Stimulated activated CD8-positive, alpha-beta memory T cell treated with anti-CD3 and anti-CD28 coated beads, Interleukin-7, amount 100 ng/mL, for 24 hours (primary cell): ENCODE measurements at places on chromosomes 12 and 14.

GRCh38 chr14:31278883-31279282, 71.3 kb upstream of the HECTD1 start:
- DNase-seq: no peak

- DNase-seq: no peak
These were observed 140.5 kb downstream of the SLC16A7 start for GRCh38 chr12:59736359-59736758.

GRCh38 chr12:28883406-28883997, 265.6 kb upstream of the FAR2 start:
- DNase-seq: no peak

GRCh38 chr12:619346-619745, 43.9 kb downstream of the NINJ2 start:
- DNase-seq: no peak

GRCh38 chr12:32196250-32197198, 89.9 kb downstream of the BICD1 start:
- DNase-seq: no peak

DNA sequence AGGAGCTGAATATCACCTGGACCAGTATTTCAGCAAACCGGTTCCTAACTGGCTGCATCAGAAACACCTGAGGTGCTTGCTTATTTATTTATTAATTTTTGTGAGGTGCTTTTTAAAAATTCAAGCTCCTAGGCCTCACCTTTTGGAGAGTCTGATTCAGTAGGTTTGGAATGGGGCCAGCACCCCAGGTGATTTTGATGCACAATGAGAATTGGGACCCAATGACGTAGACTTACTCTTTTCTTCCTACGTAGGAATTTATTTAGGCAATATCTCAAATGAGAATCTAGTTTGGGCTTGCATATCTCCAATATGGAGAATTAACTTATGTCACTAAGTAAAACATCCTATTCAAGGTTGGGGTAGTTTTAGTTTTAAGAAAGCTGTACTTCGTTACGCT, 7.3 kb downstream of the YEATS4 start:
- no peak for DNase-seq

GRCh38 chr12:132834181-132834711, 5.6 kb upstream of the GOLGA3 start:
- no peak for DNase-seq

DNA sequence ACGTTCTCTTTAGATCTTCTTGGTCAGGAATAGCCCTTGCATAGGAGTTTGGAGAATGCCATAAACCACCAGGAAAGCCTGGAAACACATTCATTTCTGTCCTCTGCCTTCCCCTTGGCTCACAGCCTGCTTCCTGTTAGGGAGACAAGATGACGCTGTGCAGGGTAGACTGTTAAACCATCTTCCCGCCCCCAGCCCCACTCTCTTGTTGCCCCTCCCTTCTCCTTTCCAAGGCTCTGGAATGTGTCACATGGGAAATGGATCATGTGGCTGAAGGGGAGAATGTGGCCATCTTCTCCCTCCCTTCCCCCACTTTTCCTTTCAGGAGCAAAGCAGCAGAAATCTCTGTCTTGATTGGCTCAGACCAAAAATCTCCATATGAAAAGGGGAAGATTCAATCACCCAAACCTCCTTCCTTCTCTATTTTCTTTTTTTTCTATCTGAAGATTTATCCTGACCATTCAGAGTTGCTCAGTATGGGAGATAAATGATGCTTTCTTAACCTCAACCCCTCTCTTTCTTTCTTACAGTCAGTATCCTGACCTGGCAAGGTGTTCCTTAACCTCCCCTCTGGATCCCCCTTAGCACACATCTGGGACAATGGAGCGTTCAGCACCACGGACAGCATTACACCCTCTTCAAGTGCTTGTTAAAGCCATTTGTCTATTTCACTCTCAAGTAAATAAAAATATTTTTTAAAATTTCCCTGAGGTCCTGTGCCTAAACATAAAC, 11.4 kb downstream of the GPR19 start:
- no peak for DNase-seq

DNA sequence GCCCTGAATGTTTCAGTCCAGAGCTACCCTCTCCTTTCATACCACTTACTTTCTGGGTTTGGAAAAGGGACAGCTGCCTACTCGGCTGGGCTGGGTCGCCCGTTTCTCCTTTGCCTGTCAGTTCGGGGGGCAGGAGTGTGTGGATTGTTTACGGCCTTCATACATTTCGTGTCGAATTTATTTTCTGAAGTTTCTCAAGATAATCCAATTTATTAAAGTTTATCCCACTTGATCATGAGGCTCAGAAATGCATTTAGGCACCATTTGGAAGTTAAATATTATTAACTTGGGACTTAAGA, 608 bp downstream of the ZNF410 start:
- DNase-seq: no peak

DNA sequence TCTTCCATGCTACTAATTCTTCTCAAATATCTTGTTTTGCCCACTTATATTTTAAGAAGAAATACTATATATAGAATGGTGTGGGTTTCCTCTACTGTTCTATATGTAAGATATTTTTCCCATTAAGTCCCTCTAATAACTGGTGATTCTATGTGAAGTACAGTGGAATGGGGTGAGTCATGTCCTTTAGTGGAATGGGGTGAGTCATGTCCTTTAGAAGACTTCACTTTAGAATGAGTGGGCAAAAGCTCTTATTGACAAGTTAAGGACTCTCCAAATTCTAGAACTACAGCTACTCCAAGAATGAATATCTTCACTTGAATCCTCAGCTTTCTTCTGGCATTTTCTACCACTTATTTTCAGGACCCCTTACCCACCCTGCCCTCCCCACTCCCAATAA, 349.9 kb downstream of the ETNK1 start:
- DNase-seq: no peak

DNA sequence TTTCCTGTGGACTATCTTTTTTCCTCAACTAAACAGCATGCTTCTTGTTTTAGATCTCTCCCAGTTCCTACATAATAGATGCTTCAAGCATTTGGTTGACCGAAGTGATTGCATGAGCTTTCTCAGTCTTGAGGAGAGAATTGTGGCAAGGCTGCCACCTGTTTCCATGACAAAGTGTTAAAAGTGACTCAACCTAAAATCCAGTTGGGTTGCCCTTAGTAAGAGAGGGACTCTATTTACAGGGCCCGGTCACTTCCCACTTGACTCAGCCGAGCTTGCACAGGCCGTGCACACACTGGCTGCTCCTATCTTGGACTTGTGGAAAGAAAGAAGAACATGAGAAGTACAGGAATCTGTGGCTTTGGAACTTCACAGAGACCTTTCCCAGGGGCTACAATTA, 2.1 kb upstream of the B4GALNT3 start:
- DNase-seq: no peak

DNA sequence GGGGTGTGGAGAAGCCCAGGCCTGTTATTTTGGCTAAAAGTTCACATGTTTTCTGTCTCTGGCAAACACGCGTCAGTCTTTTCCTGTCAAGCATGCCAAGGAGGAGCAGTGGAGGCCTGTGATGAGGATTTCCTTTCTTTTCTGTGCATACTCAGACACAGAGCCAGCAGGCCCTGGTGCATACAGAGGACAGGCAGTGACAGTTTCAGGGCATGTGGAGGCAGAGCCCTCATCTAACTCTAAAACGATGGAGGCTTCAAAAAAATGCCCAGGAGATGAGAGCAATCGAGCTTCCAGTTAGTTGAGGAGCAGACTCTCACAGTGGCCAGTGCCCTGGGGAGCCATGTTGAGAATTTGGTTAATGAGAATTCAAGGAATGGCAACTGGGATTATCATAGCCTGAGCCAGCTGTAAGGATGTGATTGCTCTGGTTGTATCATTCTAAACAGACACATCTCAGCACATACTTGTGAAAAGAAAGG, 66.5 kb downstream of the TRAFD1 start:
- DNase-seq: no peak

- DNase-seq: no peak
These were observed 11.5 kb upstream of the PCED1B start for GRCh38 chr12:47067771-47068431.

DNA sequence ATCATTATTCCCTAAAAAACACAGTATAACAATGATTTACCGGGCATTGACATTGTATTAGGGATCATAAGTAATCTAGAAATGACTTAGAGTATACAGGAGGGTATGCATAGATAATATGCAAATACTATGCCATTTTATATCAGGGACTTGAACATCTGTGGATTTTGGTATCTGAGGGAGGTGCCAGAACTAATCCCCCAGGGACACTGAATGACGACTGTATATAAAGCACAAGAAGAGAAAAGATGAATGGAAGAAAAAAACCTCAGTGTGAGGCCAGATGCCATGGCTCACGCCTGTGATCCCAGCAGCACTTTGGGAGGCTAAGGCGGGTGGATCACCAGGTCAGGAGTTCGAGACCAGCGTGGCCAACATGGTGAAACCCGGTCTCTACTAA, 25.5 kb upstream of the COX6A1 start:
- DNase-seq: no peak

GRCh38 chr12:11461433-11461832, 66.1 kb upstream of the PRB2 start:
- DNase-seq: no peak

DNA sequence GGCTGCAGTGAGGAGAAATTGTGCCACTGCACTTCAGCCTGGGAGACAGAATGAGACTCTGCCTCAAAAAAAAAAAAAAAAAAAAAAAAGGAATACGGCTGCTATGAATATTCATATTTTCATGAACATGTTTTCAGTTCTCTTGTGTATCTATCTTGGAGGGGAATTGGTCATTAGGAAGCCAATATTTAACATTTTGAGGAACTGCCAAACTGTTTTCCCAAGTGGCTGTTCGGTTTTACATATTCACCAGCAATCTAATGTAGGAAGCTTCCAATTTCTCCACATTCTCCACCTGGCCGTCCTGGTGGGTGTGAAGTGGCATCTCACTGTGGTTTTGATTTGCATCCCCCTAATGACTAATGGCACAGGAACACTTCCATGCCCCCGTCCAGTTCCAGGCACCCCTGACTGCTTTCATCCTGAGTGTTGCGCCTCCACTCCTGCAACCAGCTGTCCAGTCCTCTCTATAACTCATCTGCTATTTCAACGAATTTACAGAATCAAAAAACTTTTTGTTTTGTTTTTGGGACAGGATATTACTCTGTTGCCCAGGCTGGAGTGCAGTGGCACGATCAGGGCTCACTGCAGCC, 5.7 kb downstream of the STXBP6 start:
- no peak for DNase-seq
